ENCODE measurements at places on chromosomes 2 and 18. TPM values are rescaled to one million over a fixed set of nuclear protein-coding genes. Genes with fewer than 3 reads are reported as not detected.
A peak's percentile ranks its signal among the peaks of the same experiment; 100 is the strongest.

POTEC gene
- total RNA-seq: not detected

DNA sequence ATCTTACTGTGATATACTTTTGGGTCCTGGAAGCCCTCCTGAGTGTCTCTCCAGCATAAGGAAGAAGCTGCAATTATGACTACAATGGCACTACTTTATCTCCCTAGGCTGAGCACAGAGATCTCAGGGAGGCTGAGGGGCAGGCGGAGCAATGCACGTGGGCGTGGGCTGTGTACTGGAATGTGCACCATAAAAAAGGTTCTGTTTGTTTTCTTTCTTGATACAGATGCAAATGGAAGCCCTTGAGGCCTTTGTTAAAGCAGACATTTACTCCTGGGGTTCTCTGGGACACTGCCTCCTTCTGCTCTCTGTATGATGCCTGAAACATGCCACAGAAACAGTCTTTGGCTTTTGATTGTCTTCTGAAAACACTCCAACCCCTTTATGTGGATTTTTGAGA lies 79.1 kb upstream of the DLX2 start:
- H3K4me1 ChIP-seq: no peaks in the 10 kb centered on the region
- no peak overlapping the region for H3K4me3 ChIP-seq
- no peaks in the 10 kb centered on the region for H3K27me3 ChIP-seq
- DNase-seq: peak; percentile 65

DNA sequence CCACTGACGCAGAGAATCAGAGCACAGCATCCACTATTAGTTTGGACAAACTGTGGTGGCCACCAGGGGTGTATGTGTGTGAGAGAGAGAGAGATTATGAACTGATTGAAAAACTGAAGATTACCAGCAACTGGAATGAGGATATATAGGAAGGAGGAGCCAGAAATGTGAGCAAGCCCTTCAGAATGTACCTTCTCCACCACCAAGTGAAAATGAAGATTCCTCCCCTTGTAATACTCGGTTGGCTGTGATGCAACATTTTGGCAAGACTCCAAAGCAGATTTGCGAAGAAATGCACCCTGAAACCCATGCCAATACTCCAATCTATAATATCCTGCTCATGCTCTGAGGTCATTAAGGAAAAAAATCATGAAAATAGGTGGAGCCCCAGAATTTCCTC lies 121.2 kb upstream of the SLC35G4 start:
- H3K4me1 ChIP-seq: no peaks in the 10 kb centered on the region
- H3K4me3 ChIP-seq: no peak overlapping the region
- H3K36me3 ChIP-seq: no peaks in the 10 kb centered on the region
- H3K27me3 ChIP-seq: no peaks in the 10 kb centered on the region
- H3K27ac ChIP-seq: no peak overlapping the region

SERPINB12 gene
- total RNA-seq: not detected

DNA sequence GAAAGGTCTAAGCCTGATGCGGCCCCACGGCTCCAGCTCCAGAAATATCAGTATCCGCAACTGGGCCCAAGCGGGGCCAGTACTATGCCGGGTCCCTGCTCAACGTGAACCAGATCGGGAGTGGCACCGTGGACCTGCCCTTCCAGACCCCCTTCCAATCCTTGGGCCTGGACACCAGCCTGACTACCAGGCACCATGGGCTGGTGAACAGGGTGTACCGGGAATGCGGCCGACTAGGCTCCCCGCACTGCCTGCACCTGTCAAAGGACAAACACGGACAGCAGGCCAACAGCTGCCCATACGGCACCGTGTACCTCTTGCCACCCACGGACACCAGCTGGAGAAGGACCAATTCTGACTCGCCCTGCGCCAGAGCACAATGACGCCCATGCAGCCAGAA lies 1196.9 kb upstream of the CHAC2 start:
- no peaks in the 10 kb centered on the region for H3K36me3 ChIP-seq
- H3K27me3 ChIP-seq: no peaks in the 10 kb centered on the region
- no peaks in the 10 kb centered on the region for H3K4me1 ChIP-seq
- no peak overlapping the region for H3K4me3 ChIP-seq
- H3K27ac ChIP-seq: no peak overlapping the region

GRCh38 chr2:137930146-137930545 lies 34.1 kb upstream of the HNMT start:
- no peaks in the 10 kb centered on the region for H3K4me1 ChIP-seq
- H3K27me3 ChIP-seq: no peaks in the 10 kb centered on the region
- DNase-seq: no peak
- no peak overlapping the region for H3K27ac ChIP-seq
- no peak overlapping the region for H3K4me3 ChIP-seq

DNA sequence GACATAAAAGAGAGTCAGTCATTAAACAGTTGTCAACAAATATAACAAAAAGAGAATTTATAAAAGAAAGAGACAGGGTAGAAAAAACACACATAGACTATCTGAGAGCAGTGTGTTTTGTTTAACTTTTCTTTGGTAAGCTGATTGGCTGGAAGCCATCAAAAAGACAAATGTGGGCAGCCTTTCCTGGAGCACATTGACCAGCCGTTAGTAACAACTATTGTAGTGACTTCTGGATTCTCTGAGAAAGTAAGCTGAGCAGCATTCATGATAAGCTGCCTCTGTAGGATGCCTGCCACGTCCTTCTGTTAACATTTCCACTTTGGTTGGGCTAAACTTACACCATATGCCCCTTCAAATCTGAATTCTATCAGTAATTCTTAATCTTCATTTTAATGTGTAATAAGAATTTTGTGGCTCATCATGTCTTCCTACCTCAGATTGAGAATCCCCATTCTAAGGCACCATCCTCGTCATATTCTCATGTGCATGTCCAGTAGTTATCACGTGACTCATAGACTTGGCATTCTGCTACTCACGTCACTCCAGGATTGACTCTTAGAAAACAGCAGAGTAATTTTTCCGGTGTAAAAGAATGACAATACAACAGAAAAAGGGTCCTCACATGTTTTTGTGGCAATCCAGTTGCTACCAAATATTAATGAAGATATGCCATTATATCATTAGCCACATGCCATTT lies 43.4 kb upstream of the DNAJC10 start:
- no peak overlapping the region for H3K4me3 ChIP-seq
- no peak overlapping the region for H3K27ac ChIP-seq
- H3K27me3 ChIP-seq: no peaks in the 10 kb centered on the region
- no peaks in the 10 kb centered on the region for H3K4me1 ChIP-seq
- no peaks in the 10 kb centered on the region for H3K36me3 ChIP-seq

SLC4A5 gene
- total RNA-seq: 5.4 TPM

ATF2 gene
- total RNA-seq: 21.3 TPM

SH3RF3 gene
- total RNA-seq: 2.9 TPM

GRCh38 chr2:216742411-216742810 lies 47.1 kb upstream of the IGFBP5 start:
- no peaks in the 10 kb centered on the region for H3K36me3 ChIP-seq
- peak overlapping the region; percentile 83 for H3K27ac ChIP-seq
- H3K4me1 ChIP-seq: peaks cover 15% of the 10 kb centered on the region
- no peaks in the 10 kb centered on the region for H3K27me3 ChIP-seq
- no peak for DNase-seq

- no peak overlapping the region for H3K4me3 ChIP-seq
- no peaks in the 10 kb centered on the region for H3K27me3 ChIP-seq
- DNase-seq: no peak
- no peak overlapping the region for H3K27ac ChIP-seq
Observed at GRCh38 chr18:59760619-59761600, 63.7 kb upstream of the CCBE1 start.

- H3K4me1 ChIP-seq: no peaks in the 10 kb centered on the region
- no peak overlapping the region for H3K4me3 ChIP-seq
- DNase-seq: no peak
- H3K36me3 ChIP-seq: no peaks in the 10 kb centered on the region
Observed at GRCh38 chr2:48943436-48943835, 187.9 kb upstream of the LHCGR start.

EN1 gene
- not detected for total RNA-seq

DNA sequence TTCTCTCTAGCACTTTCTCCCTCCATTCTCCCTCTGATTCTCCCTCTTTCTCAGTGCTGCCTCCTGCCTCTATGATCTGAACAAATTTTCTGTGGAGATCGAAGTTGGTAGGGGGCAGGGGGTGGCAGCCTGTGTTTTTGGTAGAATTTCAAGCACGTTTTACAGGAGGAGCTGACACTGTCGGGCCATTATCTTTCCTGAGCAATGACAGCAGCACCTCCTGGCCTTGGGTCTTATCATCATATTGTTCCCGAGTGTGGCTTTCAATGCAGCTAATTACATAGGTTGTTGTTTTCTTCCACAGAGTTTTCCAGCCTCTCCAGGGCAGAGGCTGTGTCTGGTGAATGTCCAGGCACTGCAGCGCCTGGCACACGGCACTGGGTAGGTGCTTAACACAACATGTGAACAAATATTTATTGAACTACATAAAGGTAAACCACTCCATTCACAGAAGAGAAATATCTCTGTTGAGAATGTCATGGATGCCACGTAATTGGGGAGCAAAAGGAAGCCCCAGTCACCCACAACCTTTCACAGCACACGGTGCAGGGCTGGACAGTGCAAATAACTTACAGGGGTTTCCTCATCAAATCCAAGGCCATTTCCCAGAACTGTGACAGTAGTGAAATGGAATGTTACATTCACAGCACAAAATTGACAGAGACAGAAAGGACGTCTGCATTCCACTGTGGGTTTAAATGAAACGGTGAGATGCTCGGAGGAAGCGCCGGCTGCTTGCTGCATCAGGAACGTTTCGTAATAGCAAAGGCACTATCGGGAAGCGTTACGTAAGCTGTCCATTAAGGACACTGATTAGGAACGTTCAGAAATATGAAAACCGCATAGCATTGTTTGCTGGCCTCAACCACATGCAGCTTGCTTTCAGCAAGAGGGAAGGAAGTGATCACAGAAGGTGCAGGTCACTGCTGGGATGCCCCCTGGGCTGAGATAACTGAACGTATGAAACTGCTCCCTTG lies 6.5 kb upstream of the KCNG2 start:
- peaks cover 51% of the 10 kb centered on the region for H3K27me3 ChIP-seq
- no peak overlapping the region for H3K4me3 ChIP-seq

KLF11 gene
- 6.6 TPM for total RNA-seq

DNA sequence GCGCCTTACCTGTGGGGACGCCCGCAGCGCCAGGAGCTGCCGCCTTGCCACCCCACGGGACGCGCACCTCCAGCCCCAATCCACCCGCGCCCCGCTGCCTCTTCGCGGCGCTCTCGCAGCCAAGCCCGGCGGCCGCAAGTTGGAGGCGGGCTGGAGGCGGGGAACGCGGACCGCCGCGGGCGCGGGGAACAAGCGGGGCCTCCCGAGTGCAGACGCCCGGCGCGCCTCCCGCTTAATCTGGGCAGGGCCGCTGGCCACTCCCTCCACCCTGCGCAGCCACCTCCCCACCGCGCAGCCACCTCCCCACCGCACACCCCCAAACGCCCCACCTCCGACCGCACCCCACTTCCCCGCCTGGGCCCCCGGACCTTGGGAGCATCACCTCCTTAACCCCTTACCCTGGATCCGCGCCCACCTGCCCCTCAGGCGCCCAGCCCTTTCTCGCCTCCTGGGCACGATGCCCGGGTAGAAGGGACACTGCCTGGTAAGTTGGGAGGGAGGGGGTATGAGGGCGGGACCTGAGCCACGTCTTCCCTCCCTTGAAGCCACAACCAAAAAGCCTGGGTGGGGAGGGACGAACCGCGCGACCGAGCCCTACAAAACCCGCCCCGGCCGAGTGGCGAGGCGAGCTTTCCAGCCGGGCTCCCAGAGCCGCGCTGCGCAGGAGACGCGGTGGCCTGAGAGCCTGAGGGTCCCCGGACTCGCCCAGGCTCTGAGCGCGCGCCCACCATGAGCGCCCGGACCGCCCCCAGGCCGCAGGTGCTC lies at the start of the genes COL4A3 and COL4A4:
COL4A3 (plus strand) TSS at position 627 of the 765 bp plus-strand sequence; CDS start at position 730, 103 bp downstream.
COL4A4 (minus strand) TSS at position 208 of the 765 bp plus-strand sequence. CDS start 16,722 bp downstream, outside the sequence.
- no peaks in the 10 kb centered on the region for H3K36me3 ChIP-seq
- DNase-seq: peak; percentile 60
- peaks cover 60% of the 10 kb centered on the region for H3K27me3 ChIP-seq
- peak within 1 kb of the TSS; percentile 74 for H3K27ac ChIP-seq
- H3K4me3 ChIP-seq: peak within 1 kb of the TSS; percentile 60

DNA sequence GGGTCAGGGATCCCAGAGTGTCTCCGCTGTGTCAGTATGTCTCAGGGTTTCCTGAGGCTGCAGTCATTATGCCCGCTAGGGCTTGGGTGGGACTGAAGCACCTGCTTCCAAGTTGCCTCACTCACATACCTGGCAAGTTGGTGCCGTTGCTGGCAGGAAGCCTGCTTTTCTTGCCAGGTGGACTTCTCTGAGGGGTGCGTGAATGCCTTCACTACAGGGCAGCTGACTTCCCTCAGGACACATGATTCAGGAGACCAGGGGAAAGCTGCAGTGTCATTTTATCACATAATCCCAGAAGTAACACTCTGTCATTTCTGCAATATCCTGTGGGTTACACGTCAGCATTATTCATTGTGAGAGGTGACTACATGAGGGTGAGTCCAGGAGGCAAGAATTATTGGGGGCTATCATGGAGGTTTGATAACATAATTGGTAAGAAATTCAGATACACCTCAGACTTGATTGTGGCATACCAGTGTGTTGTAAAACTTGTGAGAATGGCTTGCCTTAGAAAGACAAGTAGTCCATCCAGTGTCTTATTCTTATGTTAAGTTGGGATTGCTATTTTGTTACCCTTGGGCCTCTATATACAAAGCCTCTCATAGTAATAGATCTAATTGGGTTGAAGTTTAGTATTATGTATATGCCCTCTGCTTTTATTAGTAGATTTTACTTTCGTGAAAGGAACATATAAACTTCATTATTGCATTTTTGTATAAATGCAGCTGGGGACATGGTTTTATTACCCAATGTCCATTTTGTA lies 44.1 kb downstream of the NEDD4L start:
- no peaks in the 10 kb centered on the region for H3K36me3 ChIP-seq
- peak overlapping the region; percentile 74 for H3K27ac ChIP-seq
- H3K4me3 ChIP-seq: no peak overlapping the region
- peak; percentile 75 for DNase-seq
- no peaks in the 10 kb centered on the region for H3K27me3 ChIP-seq

ANKAR gene
- total RNA-seq: 18.6 TPM

DNA sequence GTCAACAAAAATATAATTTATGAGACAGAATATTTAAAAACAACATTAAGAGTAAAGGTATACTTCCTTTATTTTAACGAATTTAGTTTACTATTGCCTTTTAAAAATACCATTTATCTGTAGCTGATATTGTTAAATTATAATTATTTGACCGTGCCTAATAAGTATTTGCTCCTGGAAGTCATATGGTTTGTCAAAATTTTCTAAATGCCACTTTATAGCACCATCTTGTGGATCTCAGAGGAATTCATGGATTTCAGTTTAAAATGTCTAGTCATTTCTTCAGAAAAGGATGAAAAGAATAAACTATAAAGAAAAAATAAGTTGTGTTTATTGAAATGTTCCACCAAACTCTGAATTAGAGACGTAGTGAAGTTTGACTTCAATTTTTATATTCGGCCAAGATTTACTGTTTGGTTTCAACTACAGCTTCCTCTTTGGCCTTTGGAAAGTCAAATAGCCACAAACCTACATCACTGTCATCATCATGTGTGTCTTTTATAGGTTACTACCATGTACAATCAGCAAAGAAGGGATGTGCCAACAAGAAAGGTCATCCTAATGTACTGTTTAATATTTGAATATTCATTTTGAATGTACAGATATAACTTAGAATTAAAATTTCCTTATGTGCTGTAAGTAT lies 10.3 kb upstream of the FTCDNL1 start:
- no peaks in the 10 kb centered on the region for H3K36me3 ChIP-seq
- DNase-seq: no peak
- no peaks in the 10 kb centered on the region for H3K4me1 ChIP-seq
- H3K27me3 ChIP-seq: no peaks in the 10 kb centered on the region
- H3K4me3 ChIP-seq: peak overlapping the region; percentile 1
- no peak overlapping the region for H3K27ac ChIP-seq
